ENCODE measurements at places on chromosomes 6 and 20. TPM values are rescaled to one million over a fixed set of nuclear protein-coding genes. Genes with fewer than 3 reads are reported as not detected.

- no peak for DNase-seq
- peaks cover 4% of the 10 kb centered on the region for H3K36me3 ChIP-seq
Measured at GRCh38 chr20:13552061-13552460, 86.7 kb downstream of the TASP1 start.

GRCh38 chr20:62043131-62043914 is 22.4 kb downstream of the TAF4 start:
- no peaks in the 10 kb centered on the region for H3K36me3 ChIP-seq
- DNase-seq: no peak
- no peak overlapping the region for H3K27ac ChIP-seq
- H3K4me1 ChIP-seq: peaks cover 2% of the 10 kb centered on the region
- no peak overlapping the region for H3K4me3 ChIP-seq
- H3K27me3 ChIP-seq: no peaks in the 10 kb centered on the region

GRCh38 chr6:47057830-47058540 is 15.9 kb upstream of the ADGRF1 start:
- no peaks in the 10 kb centered on the region for H3K36me3 ChIP-seq
- H3K4me3 ChIP-seq: no peak overlapping the region
- peak overlapping the region; percentile 76 for H3K27ac ChIP-seq
- peaks cover 38% of the 10 kb centered on the region for H3K4me1 ChIP-seq
- no peak for DNase-seq
- H3K27me3 ChIP-seq: no peaks in the 10 kb centered on the region

DNA sequence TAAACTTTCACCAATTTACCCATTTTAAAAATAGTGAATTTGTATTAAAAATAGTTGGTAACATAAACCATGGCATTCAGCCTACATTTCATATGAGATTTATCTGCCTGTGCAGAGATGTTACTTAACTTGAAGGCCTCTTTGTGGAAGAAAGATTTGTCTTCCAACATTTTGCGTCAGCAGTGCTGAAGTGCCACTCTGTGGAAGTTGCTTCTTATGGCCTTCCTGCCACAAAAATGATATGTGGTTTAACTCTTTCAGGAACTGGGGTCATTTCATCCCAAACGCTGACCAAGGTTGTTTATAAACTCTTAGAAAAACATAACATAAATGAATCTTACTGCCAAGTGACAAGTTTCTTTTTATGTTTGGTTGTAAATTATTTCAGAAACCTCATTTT is 246.8 kb downstream of the ARID1B start:
- H3K27ac ChIP-seq: no peak overlapping the region
- no peaks in the 10 kb centered on the region for H3K27me3 ChIP-seq
- no peaks in the 10 kb centered on the region for H3K36me3 ChIP-seq
- peaks cover 30% of the 10 kb centered on the region for H3K4me1 ChIP-seq
- H3K4me3 ChIP-seq: no peak overlapping the region

GRCh38 chr6:43830775-43831174 is 60.8 kb downstream of the VEGFA start:
- H3K27ac ChIP-seq: no peak overlapping the region
- H3K36me3 ChIP-seq: no peaks in the 10 kb centered on the region
- H3K27me3 ChIP-seq: peaks cover 26% of the 10 kb centered on the region
- peaks cover 5% of the 10 kb centered on the region for H3K4me1 ChIP-seq
- H3K4me3 ChIP-seq: no peak overlapping the region

GRCh38 chr20:58891086-58891717 is 38.7 kb downstream of the GNAS start:
- H3K27ac ChIP-seq: peak overlapping the region; percentile 49
- no peaks in the 10 kb centered on the region for H3K36me3 ChIP-seq
- no peaks in the 10 kb centered on the region for H3K27me3 ChIP-seq
- H3K4me1 ChIP-seq: peaks cover 25% of the 10 kb centered on the region

Gene UST
- polyA plus RNA-seq: 6.0 TPM

Gene DSP
- polyA plus RNA-seq: 286 TPM

Gene RFX6
- not detected for polyA plus RNA-seq

Gene PLA2G7
- polyA plus RNA-seq: 2.3 TPM

All from keratinocyte (primary cell).